ENCODE measurements at places on chromosomes 5 and 9.

- no peak for DNase-seq
Observed at GRCh38 chr5:144467792-144468191, 297.1 kb downstream of the KCTD16 start.

DNA sequence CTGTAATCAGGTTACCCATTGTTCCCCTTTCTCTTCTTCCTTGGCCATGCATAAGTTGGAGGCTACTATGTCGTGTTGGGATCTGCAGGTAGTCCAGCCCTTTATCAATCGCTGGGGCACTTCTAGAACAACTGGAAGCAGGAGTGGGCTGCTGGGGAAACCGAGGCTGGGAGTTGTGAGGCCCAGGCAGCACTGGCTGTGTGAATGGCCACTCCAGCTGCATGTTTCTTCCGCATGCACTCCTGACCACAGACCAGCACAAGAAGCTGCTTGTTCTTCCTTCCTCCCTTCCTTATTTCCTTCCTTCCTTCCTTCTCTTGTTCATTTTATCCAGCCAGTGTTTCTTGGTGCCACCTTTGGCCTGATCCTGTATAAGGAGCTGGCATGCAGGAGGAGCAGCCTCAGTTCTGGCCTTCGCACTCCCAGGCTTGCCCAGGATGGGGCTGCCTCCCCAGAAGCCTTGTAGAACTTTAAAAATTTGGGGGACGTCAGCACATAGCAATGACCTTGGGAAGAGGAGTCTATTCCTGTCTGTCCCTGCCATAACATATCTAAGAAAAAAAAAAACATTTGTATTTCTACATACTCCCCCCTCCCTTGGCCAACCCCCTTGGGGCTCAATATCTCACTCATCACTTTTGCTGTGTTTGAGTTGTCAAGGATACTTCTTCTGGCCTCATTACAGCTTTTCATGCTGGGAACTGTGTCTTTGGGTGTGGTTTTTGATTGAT is 20.8 kb upstream of the CXCL14 start:
- no peak for DNase-seq

DNA sequence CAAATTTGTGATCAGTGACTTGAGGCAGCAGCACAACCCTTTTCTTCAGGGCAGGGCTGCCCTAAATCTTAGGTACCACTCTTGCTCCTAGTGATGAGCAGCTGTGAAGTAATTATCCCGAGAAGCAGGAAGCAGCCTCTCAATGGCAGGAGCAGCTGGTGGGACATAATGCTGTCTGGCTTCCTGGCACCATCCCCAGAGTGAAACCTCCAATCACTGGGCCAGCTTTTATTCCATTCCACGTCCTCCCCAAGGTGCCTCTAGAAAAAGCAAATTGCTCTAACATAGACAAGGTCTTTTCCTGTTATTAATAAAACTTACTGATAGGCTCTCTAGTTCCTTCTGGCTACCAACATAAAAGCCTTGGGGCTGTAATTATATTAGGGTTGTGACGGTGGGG is 154.0 kb downstream of the FRMD3 start:
- no peak for DNase-seq

DNA sequence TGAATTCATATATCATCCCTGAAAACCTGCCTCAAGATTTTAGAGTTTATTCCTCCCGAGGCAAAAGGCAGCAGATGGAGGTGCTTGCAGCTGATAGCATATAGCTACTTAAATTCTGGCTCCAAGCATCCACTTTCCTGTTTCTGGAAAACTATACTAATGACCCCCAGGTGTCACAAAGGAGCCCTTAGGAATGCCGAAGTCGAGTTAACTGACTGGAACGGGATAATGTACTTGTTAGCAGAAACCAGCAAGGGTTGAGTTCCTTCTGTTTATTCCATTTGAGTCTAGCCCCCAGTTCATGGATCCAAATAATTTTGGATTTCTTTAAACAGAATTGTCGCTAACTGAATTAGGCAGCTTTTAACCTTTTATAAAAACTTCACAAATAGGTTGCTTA is 44.5 kb downstream of the PTTG1 start:
- DNase-seq = no peak

GRCh38 chr5:172104021-172104420 is 84.0 kb downstream of the STK10 start:
- DNase-seq = no peak

DNA sequence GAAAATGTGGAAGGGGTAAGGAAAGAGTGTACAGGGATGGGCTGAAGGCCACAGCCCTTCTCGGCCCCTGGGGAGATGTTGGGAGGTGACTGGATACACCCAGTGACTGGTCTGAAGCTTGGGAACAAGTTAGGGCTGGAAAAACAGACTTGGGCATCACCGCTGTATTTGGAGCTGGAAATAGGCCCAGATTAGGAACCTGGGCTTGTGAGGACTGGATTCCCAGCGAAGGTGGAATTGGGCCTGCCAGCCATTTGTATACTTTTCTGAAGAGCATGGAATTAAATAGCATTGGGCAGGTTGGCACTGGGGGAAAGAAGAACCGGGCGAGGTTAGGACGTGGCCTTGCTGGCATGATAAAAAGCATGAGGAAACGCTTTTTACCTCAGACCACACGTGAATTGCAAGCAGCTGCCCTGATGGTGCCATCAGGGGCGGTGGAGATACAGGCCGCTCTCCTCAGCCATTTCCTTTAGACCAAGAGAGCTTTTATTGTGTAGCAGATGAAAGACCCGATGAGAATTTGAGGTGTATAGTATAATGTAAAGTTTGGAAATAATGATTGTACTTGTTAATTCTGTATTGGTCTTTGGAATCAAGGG is 37.8 kb downstream of the OTULIN start:
- no peak for DNase-seq

DNA sequence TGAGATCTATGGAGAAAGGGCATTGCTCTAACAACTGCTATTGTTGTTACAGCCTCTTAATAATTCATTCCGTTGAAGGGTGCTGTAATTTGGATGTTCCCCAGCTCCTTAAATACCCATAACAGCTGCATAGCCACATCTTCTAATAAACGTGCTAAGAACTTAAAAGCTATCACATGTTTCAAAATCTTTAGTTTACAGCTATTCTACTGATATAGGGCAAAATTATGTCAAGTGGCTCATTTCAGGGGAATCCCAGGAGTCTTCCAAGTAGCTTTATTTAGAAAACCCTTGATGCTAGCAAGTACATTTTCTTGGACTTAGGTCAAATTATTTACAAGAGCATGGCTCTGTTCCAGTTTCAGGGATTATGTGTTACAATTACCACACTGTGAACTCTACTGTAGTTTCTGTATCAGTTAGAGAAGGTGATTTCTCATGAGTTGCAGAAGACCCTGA is 990.4 kb upstream of the ACO1 start:
- DNase-seq = no peak

DNA sequence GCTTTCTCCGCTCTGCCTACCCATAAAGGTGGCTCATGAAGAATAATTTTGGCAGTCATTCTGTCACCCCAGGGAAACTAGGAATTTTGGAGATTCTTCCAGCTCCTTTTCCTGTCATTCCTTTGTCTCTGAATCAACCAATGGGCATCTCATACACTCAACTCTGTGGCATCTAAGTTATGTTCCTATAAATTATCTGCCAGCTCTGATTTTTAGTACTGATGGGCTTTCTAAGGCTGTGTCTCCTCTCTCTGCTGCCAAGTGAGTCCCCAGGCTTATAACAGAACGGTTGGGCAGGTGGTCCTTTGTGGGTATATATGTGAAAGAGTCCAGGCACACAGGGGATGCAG is 226.8 kb downstream of the NMUR2 start:
- no peak for DNase-seq

- DNase-seq = no peak
Observed at GRCh38 chr9:80632041-80632440, 1057.3 kb downstream of the TLE1 start.

GRCh38 chr5:1349246-1349645 is 4.3 kb upstream of the CLPTM1L start:
- DNase-seq = no peak

GRCh38 chr9:86494644-86495111 is 140.5 kb upstream of the TUT7 start:
- no peak for DNase-seq

DNA sequence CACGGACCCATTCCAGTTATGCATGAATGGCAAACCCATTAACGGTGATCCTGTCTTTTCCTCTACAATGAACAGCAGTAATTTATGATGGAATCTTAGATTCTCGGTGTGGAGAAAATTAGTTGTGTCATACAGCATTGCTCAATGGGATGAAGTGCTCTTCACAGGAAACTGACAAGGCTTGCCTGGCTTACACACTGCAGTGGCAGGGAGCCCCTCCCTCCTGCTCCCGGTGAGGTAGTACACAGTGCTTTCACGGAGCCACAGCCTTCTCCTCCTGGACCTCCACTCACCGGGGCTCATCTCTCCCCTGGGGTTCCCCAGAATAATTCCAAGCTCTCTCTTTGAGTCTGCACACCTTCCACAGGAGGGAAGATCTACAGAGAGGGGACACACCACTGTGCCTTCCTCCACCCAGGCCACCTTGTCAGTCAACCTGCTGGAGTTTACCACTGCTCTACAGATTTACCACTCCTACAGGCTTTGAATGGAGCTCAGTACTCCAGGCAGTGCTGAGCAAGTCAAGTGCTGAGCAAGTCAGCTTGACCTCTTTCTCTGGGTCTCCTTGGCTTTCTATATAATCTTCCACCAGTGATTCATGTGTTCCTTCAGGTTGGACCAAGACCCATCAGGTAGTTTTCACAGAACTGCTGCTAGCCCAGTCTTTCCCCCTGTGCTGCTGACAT is 59.1 kb upstream of the TBC1D2 start:
- no peak for DNase-seq

DNA sequence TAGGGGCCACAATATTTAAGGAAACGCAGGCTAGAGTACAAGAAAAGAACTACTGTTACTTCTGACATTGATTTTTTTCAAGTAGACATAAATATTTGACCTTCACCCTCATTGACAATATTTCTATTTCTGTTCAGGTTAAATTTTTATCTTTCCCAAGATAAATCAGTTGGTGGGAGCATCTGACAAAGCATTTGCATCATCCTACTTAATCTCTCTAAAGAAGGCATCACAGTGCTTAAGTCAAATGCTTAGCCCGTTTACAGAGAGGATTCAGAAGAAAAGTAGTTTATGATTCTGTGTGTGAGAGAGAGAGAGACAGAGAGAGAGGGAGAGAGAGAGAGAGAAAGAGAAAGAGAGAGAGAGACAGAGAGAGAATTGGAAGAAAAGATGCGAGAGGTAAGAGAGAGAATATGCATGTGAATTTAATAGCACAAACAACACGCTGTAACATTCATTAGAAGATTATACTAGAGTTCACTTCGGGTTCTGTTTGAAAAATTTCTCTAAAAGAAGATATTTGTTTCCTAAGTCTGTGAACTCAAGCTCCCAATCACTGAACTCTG is 1093.3 kb upstream of the CDH6 start:
- no peak for DNase-seq

DNA sequence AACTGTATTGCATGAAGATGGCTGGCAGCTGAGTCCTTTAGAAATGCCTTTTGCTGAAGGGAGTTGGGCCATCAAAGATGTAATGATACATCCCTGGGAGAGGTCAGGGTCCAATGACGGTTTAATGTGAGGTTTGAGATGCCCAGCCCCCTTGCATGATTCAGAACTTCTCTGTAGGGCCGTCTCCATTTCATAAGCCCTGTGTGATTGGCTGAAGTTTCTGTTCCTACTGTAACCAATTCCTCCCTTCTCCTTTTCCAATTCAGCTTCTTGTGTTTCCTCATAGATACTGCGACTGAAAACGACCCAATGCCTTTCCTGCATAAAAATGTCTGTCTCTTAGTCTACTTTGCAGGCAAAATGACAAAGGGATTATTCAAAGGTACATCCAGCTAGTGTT is 47.9 kb upstream of the ST8SIA4 start:
- DNase-seq = no peak

DNA sequence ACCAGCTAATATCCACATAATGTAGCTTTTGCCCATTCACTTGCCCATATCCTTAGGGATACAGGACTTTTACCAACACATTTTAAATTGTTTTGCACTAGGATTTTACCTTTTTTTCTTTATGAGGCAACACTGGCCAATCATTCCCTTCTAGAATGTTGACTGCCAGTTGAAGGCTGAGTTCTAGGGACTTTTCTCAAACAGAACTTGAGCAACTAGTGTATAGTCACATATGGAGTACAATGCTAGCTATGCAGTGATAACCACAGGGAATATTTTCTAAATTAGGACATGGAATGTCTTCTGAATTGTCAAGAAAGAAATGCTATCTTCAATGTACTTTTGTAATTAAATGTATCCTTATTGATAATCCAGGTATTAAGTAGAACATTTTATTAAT is 133.6 kb downstream of the OXCT1 start:
- no peak for DNase-seq

- DNase-seq = no peak
Observed at GRCh38 chr5:171785517-171785916, at the start of gene SMIM23. Gene SMIM23 (plus strand): TSS chr5:171785817. CDS start chr5:171785872, 55 bp downstream.

DNA sequence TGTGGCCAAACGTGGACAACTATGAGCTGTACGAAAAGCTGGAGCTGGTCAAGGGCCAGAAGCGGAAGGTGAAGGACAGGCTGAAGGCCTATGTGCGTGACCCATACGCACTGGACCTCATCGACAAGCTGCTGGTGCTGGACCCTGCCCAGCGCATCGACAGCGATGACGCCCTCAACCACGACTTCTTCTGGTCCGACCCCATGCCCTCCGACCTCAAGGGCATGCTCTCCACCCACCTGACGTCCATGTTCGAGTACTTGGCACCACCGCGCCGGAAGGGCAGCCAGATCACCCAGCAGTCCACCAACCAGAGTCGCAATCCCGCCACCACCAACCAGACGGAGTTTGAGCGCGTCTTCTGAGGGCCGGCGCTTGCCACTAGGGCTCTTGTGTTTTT is 3.3 kb downstream of the CDK9 start:
- DNase-seq = no peak

DNA sequence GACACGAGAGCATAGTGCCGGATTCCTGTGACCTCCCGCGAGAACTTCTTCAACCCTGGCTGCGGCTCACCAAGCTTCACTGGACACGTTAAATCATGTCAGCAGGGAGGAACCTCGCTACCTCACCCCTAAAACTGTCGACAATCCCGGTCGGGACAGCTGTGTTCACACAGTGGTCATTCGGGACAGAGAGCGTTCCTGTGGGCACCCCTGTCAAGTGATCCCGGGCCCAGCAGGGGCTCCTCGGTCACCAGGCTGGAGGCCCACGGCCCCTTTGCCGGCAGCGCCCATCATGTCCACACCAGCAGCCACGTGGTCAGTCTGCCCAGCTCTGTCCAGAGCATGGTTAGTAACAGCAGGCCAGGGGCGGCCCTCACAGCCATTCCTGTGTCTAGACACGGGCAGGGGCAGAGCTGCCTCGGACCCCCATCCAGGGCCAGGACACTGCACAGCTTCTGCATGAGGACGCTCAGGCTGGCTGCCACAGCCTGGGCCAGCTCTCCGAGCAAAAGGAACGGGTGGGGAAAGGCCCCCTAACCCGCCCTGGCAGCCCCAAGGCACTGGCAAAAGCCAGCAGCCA is 3.5 kb downstream of the INPP5E start:
- DNase-seq = no peak
